ENCODE measurements at places on chromosomes 12 and 14.

DNA sequence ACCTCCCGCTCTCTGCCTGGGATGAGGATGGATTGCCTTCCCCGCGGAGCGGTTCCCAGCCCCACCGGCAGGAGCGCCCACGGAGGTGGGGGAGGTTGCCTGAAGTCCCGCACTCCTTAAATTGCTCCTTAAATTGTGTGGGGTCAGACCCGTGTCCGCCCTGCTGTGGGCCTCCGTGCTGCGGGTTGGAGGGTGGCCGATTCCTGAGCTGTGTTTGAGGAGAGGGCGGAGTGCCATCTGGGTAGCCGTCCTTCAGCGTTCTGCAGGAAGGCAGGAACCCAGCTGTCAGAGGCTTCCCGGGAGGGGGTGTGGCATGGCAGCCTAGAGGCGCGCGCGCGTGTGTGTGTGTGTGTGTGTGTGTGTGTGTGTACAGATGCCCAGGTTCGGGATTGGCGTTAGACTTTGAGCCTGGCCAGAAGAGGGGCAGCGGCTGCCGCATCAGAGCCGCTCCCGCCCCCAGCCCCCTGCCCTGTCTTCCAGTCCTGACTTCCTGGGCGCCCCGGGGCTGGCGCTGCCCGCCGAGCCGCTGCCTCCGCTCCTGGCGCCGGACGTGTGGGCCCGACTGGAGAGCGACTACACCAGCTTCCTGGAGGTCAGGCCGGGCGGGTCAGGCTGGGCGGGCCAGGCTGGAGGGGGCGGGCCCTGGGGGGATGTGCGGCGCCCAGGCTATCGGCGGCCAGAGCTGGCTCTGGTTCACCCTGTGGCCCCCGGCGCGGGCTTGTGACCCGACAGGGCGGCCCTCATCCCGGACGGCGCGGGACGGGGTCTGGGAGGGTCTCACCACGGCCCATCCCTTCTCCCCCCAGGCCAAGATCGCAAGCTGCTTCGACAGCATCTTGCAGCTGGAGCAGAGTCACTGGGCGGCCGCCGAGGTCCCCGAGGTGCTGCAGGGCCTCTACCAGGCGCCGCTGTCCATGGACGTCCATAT, 9.2 kb downstream of the EXOC3L4 start:
- no peak overlapping the region for H3K4me3 ChIP-seq
- DNase-seq: no peak
- peaks cover 44% of the 10 kb centered on the region for H3K27me3 ChIP-seq
- no peak overlapping the region for H3K27ac ChIP-seq

DNA sequence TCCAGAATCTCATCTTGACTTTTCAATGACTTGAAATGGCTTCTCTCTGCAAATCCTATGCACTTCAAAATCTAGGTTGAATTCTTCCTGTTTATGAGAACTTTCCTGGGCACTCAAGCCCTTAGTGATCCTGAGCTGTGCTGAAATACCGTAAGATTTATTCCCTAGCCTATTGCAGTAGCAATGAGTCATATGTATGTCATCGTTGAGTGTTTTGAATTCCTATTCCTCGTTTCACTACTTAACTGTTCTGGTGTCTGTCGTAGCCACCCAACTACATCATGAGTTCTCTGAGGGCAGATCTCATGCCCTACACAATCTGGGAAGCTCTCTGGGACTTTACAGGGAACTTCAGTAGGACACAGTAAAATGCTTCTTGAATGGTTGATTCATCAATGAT, 190.8 kb upstream of the TMEM132C start:
- H3K36me3 ChIP-seq: no peaks in the 10 kb centered on the region
- H3K4me1 ChIP-seq: no peaks in the 10 kb centered on the region
- DNase-seq: no peak
- no peak overlapping the region for H3K4me3 ChIP-seq

DNA sequence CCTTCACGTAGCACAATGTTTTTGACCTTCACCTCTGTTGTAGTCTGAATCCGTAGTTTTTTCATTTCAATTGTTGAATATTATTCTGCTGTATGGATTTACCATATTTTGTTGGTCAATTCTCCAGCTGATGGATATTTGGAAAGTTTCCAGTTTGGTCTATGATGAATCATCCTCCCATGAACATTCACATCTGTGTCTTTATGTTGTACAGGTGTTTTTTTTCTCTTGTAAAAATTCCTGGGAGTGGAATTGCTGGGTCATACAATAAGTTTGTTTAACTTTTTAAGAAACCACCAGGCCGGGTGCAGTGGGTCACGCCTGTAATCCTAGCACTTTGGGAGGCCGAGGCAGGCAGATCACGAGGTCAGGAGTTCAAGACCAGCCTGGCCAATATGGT, 36.7 kb upstream of the GNG2 start:
- no peak for DNase-seq
- H3K4me1 ChIP-seq: no peaks in the 10 kb centered on the region

GRCh38 chr12:102573237-102573636, 92.9 kb upstream of the IGF1 start:
- no peaks in the 10 kb centered on the region for H3K36me3 ChIP-seq
- no peaks in the 10 kb centered on the region for H3K4me1 ChIP-seq
- no peaks in the 10 kb centered on the region for H3K27me3 ChIP-seq
- H3K4me3 ChIP-seq: no peak overlapping the region
- H3K27ac ChIP-seq: no peak overlapping the region
- no peak for DNase-seq

DNA sequence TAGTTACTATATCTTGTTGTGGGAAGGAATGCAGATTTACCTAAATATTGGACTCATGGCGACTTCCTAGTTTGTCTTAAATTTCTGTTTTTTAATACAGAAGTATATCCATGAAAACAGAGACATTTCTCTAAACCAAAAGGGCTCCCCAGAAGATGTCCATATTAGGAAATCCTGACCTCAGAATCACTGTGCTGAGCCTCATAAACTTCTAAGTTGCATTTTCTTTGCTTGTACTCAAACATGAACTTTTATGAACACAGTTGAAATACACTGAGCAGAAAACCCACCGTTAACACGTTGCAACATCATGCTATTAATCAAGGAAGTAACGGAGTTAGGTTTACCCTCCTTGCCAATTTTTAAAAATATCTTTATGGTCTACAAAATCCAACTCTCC, 42.9 kb upstream of the NR2C1 start:
- no peak for DNase-seq
- H3K4me3 ChIP-seq: no peak overlapping the region
- H3K27me3 ChIP-seq: no peaks in the 10 kb centered on the region
- H3K36me3 ChIP-seq: no peaks in the 10 kb centered on the region
- no peaks in the 10 kb centered on the region for H3K4me1 ChIP-seq

- no peak for DNase-seq
- peaks cover 3% of the 10 kb centered on the region for H3K36me3 ChIP-seq
- H3K27me3 ChIP-seq: no peaks in the 10 kb centered on the region
These were observed 30.4 kb upstream of the FKBP4 start for GRCh38 chr12:2764398-2764797.

DNA sequence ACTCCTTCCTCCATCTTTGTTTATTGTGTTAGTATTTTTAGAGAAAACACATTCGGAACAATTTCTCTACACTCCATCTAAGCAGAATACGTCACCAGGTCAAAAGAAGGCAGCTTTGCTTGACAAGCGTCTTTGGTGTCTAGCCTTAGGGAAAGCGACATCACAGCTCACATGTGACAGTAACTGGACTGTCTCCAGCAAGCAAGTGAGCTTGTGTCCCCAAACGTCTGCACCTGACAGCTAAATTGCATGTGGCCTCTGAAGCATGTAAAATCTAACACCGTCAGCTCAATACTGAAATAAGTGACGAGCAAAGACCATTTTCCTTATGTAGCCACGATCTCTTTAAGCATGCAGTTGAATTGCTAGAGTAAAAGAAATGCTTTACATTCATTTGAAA, 509.8 kb downstream of the GLT1D1 start:
- H3K27ac ChIP-seq: no peak overlapping the region
- H3K4me3 ChIP-seq: no peak overlapping the region
- no peaks in the 10 kb centered on the region for H3K36me3 ChIP-seq
- no peaks in the 10 kb centered on the region for H3K27me3 ChIP-seq

DNA sequence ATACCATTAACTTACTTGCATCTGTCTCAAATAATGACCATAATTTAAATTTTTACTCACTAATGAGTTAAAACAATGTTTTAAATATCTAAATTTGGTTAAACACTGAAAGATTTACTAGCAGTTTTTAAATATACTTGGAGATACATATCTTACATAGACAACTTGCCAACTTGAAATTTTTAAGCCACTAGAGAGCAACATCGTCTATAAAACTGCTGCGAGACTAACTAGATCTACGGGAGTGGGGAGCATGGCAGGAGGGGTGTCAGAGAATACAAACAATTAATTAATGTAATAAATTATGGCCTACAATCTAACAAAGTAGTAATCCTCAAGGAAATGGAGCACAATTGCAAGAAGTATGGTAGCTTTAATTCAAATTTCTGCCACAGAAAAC, 120.4 kb downstream of the LRRIQ1 start:
- H3K27ac ChIP-seq: no peak overlapping the region
- H3K27me3 ChIP-seq: no peaks in the 10 kb centered on the region
- H3K4me1 ChIP-seq: no peaks in the 10 kb centered on the region
- no peaks in the 10 kb centered on the region for H3K36me3 ChIP-seq
- no peak overlapping the region for H3K4me3 ChIP-seq

GRCh38 chr12:127108360-127109215, 1158.4 kb upstream of the TMEM132C start:
- no peaks in the 10 kb centered on the region for H3K27me3 ChIP-seq
- H3K4me1 ChIP-seq: no peaks in the 10 kb centered on the region
- H3K27ac ChIP-seq: no peak overlapping the region
- no peak overlapping the region for H3K4me3 ChIP-seq

DNA sequence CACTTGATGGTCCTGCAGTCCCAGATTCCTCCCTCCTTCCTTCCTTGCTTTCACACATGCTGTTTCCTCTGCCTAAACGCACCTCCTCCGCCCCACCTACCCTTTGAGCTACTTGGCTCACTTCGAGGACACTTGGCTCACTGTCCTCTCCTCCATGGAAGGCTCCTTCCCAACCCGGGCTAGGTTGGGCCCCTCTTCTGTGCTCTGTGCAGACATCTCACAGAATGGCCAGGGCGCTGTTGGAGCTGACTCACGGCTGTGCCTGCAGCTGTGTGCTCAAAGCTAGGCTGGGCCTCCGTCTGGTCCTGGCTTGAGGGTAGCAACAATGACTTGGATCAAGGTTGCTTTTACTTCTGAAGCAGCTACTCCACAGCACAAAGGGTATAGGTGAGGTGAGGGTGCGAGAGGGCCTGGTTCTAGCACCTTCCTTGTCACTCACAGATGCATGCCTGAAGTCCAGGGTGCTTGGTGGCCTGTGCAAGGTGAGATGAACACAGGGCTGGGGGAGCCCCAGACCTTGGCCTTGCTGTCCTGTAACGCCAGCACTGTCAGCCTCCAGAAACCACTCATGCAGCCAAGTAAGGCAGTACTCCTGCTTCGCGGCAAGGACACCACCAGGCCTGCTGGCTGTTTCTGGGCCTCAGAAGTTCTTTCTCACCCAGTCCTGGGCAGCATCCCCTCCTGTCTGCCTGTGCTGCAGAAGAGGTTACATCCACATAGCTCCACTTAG, 61.8 kb downstream of the GALNT16 start:
- H3K27me3 ChIP-seq: no peaks in the 10 kb centered on the region
- H3K4me3 ChIP-seq: no peak overlapping the region
- DNase-seq: no peak
- peaks cover 18% of the 10 kb centered on the region for H3K4me1 ChIP-seq
